ENCODE measurements at places on chromosomes 11 and 22.

DNA sequence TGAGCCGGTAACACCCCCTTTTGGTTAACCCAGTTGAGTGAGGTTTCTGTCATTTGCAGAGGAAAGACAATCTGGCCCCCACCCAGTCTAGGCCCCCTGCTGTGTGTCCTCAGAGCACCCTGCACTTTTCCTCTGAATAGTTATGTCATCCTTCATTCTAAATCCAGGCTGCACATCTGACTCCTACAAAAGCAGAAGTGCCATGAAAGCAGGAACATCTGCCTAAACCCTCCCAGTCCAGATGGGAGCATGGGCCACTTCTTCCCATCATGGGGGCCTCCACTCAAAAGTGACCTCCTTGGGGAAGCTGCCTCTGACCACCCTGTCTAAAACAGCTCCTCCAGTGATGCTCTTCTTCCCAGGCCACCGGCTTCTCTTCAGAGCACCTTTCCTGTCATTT lies 53.7 kb upstream of the HMGXB4 start:
- DNase-seq, result no peak

DNA sequence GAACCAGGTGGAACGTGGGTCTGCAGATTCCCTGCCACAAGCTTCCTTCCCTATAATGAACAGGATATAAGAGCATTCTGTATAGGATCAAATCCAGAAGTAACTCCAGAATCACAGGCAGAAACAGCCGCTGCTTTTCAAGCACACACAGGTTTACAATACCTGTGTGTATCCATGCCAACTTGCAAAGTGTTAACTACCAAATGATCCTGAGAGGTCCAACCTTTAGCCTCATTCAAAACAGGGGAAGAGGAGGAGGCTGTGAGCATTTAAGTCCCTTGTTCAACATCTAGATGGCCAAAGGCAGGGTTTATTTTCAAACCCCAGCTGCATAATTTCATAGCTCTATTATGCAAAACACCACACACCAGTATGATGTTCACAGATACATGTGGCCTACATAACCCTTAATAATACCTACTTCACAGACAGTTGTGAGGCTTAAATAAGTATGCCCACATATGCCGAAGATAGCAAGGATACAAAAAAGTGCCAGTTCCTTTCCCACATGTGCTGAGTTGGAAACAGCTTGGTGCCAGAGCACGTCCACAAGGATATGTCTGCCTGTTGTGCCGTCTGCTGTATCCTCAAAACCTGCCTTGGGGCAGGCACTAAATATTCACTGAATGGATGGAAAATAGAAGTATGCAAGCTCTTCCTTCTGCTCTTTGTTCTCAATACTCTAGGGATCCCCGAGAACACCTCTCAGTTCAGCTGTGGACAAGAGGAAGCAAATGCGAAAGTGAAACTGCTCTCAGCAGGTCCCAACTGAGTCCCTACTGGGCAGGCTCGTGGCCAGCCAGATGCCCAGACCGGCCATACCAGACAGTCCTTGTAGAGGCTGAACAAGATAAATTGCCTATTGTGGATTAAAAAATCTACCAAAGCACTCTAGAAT lies 66.8 kb downstream of the LARGE1 start:
- no peak for DNase-seq

GRCh38 chr11:68150037-68150436 lies 28.8 kb upstream of the CHKA start:
- DNase-seq, result no peak

DNA sequence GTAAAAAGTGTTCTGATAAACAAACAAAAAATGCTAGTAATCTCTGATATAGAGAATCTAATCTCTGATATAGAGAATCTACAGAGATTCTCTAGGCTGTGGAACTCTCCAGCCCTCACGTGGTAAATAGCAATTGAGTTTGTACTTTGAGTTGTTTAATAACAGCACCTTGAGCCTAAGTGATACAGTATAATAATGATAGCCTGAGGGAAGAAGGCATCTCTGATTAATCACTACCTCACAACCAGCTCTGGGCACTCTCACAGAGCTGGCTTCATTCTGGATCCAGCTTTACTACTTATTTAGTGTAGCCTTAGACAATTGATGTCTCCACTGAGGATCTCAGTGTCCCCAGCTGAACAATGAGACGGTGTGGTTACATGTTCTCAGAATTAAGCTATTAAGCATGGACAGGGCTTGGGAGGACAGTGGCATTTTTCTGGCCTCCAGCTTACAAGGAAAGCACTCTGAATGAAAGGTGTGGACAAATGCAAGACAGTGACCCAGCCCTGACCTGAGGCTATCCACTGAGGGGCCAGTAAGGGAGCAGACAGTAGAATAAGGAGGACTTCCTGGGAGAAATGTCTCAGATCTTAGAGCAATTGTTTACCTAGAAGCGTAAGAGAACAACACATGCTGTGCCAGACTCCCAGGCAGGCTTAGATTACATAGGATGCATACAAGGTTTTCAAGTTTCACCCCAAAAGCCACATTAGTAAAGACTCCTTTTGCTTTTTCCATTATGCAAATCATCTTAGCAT lies 88.7 kb upstream of the DRD2 start:
- DNase-seq, result no peak

- no peak for DNase-seq
These were observed 21.1 kb downstream of the PHF21B start for GRCh38 chr22:44988671-44989070.

- no peak for DNase-seq
These were observed 362.7 kb upstream of the DDI1 start for GRCh38 chr11:103673773-103674172.

DNA sequence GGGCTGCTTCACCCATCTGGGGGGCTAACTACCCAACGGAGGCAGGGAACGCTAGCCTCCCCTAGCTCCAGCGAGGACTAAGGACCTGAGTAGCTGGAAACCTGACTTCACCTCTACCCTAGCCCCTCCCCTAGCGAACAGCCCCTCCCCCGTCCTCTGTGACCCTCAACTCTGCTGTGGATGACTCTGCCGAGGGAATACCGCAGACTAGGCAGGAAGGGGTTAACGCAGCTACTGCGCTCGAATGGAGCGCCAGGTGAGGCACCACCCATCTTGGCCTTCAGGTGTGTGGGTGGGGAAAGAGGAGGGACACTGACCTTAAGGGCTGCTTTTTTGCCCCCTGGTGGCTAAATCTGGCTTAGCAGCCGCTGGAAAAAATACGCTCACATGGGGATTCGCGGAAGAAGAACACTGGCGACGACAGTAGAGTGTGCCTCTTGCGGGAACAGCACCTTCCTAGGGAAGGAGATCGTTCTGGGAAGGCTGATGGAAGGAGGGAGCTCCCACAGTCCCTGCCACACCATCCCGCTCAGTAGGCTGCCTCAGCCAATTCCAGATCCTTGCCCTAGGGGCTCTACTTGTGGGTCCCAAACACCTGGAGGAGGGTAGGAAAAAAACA lies 4.5 kb upstream of the BCL9L start:
- peak; percentile 85 for DNase-seq

DNA sequence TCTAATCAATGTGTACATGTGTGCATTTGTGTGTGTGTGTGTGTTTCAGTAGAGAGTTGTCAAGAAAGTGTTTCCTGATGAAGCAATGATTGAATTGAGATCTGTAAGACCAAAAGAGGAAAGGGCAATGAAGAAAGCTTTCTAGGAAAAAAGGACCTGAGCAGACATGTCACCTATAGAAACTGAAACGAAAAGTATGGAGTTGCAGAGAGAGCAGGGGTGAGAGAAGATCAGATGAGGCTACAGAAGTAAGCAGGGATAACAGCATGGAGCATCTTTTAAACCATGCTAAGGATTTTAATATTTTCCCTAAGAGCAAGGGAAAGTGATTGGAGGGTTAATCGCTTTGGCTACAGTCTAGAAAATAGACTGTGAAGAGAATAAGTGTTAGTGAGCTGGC lies 1459.4 kb upstream of the TENM4 start:
- no peak for DNase-seq

- DNase-seq, result no peak
These were observed 3.5 kb downstream of the ZP1 start for GRCh38 chr11:60870733-60871377.

Data from activated naive CD4-positive, alpha-beta T cell treated with anti-CD3 and anti-CD28 coated beads, Interleukin-2, amount 50 U/mL, for 16 hours (primary cell).